WERI-Rb-1 (cell line): ENCODE measurements at places on chromosomes 2 and 18.

GRCh38 chr2:241413929-241414580 is 58.0 kb downstream of the FARP2 start:
- no peak for DNase-seq

- no peak for DNase-seq
Observed at GRCh38 chr2:160920791-160921303, 239.4 kb upstream of the TANK start.

DNA sequence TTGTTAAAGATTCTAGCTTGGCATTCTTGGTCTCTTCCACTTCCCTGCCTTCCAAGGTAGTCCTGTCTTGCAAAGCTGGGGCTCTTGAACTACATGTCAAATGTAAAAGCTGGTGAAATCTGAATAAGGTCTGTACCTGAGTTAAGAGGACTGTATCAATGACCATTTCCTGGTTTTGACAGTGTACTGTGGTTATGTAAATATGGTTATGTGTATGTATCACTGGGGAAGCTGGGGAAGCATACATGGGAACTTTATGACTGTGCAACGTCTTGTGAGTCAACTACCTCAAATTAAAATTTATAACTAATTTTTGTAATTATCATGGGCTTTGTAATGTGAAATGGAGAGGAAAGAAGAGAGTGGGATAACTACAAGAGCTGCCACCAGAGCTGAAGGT is 81.7 kb downstream of the COL4A4 start:
- no peak for DNase-seq

GRCh38 chr2:195049372-195050031 is 607.5 kb upstream of the SLC39A10 start:
- no peak for DNase-seq
